ENCODE measurements at places on chromosomes 7 and 10.

DNA sequence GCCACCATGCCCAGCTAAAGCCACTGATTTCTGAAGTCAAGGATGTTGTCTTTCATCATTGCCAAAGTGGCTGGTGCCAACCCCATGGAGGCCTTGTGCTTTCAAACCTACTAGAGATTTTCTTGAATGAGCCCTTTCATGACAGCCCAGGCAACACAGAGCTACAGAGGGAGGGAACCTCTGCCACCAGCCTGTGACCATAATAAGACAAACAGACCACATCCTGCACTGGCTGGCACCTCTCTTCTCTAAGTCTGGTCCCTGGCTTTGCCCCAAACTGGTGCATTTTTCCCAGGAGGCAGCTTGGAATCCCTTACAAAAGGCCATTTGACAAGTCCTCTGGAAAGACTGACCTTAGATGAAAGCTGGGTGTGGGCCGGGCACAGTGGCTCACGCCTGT, 348.8 kb downstream of the GALNT17 start:
- DNase-seq, result no peak

DNA sequence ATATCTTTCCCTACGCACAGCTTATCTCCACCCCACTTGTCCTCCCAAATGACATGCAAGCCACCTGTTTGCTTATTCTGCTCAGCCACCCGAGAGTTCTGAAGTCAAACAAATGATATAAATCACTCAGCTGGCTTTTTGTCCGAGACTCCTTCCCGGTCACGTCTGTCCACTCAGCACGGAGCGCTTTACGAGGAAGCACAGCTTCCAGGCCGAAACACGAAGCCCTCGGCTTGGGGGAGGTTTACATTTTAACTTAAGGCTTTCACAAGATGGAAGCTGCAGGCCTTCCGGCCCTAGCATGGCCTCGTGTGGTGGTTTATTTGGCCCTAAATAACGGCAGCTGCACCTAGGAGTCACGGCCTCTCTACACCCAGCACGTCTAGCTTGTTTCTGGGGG, 60.1 kb upstream of the GNA12 start:
- DNase-seq, result no peak

DNA sequence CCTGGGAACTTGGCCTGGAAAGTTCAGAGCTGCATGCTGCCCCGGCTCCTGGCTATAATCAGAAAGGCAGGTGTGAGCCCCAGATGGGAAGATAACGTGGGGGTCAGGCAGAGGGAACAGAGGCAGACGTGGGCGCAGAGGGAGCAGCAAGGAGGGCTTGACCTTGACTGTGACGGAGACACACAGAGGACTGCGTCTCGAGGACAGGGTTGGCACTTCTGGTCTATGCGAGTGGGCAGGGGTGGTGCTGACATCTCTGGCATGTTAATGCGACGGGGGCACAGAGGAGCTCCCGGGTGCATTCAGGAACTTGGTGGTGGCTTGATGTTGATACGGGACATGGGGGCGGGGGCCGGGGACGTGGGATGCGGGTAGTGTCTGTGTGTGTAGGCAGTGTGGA, 232.1 kb upstream of the GRB10 start:
- no peak for DNase-seq

GRCh38 chr10:104908581-104908980, 267.5 kb downstream of the SORCS3 start:
- DNase-seq, result no peak

DNA sequence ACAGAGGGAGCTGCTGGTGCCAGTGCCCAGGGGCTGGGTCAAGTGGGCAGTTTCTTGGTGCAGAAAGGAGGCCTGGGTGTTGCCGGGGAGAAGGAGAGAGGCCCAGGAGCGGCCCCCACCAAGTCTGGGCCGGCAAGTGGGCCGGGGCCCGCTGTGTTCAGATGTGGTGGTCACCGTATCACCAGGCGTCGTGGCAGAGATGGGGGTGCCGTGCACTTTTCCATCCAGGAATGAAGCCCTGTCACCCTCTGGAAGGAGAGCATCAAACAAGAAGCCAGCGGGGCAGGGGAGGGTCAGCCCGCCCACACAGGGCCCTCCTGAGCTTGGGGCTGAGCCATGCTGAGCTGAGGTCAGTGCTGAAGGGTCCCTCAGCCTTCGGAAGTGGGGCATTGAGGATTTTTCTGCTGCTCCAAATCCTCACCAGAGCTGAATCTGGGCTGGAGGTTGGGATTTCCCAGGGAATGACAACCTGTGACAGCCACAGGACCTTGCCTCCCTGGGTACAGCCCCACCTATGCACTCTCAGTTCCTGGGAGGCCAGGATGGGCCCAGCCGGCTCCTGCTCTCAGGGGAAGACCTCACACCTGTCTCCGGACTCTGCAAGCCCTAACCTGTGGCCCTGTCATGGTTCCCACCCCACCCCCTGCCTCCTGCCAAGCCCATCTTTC, 27.9 kb upstream of the INPP5A start:
- no peak for DNase-seq

- DNase-seq, result no peak
These were observed 144.9 kb upstream of the MAGI2 start for GRCh38 chr7:79598351-79598750.

- no peak for DNase-seq
These were observed 7.5 kb upstream of the KIFBP start for GRCh38 chr10:68981074-68981473.

DNA sequence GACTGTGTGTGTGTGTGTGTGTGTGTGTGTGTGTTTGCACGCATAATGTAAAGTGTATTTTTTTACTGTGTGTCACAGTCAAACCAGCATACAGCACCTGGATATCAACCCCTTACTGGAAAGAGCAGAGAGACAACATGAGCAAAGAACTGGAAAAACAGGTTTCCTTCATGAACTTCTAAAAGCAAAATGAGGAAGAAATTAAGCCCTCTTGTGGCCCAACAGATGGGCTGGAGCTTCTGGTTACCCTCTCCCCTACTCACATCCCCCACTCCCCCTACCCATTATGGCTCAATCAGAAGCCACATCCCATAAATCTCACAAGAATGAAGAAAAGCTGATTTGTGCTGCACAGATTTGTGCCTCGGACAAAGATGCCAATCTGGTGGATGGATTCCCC, 36.2 kb downstream of the PDE1C start:
- DNase-seq, result no peak

DNA sequence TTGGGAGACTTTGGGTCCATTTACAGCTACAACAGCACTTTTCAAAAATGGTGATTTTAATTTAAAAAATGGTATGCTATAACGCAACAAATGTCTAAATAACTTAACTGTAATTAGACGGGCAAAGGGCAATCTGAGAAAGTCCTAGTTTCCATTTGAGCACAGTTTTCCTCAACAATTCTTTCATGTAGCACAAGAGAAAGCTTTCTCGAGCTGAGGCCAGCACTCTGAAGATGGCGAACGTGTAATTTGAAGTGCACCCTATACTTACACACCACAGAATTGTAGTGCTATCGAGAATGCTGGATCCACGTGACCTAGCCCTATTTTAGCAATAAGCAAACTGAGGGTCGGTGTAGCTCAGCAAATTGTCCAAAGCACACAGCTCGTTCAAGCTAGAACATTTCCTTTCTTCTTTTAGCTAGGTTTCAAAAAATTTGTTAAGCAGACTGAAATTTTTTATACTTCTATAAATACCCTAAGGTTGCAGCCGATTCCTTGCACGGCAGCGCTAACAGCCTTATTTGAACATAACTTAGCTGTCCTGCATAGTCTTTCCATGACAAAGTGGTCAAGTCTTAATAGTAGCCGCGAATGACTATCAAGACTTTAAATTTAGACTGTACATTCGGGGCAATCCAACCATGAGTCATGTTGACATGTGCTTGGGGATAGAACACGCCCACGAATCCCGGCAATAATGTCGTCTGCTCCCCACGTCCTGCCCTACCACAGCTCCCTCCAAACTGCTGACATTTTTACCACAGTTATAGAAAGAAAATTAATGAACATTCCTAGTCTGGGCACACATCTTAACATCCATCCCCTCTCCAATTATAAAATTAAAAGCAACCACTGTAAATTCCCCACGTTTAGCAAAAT, 10.0 kb downstream of the KLF6 start:
- no peak for DNase-seq

- DNase-seq, result no peak
These were observed 30.0 kb upstream of the RAB11FIP2 start for GRCh38 chr10:118076705-118077104.

DNA sequence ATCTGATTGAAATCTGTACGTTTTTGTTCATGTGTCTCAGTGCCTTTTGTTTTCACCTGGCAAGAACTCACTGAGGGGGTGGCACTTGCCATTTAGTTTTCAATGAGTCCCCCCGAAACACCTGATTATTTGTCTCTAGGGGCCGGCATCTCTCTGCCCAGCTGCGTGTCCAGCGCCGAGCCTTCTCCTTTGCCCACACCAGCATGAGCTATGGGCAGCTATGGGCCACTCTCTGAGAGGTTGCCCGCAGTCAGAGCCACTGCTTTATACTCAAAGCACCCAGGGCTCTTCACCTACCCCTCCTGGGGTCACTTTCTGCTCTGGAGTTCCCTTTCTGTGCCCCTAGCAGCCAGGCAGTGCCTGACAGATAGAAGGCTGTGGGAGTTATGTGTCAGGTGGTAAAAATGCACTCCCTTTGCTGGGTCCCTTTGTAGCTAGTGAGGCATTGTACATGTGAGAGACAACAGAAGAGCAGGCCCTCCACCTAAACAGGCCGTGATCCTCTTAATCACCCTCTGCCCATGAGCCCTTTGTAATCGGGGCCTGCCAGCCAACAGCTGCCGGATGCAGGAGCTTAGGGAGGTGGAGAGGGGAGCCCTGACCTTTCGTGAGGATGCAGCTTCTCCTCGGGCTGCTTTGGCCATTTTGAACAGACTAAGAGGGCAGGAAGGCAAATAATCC, 133.1 kb upstream of the NPS start:
- no peak for DNase-seq

DNA sequence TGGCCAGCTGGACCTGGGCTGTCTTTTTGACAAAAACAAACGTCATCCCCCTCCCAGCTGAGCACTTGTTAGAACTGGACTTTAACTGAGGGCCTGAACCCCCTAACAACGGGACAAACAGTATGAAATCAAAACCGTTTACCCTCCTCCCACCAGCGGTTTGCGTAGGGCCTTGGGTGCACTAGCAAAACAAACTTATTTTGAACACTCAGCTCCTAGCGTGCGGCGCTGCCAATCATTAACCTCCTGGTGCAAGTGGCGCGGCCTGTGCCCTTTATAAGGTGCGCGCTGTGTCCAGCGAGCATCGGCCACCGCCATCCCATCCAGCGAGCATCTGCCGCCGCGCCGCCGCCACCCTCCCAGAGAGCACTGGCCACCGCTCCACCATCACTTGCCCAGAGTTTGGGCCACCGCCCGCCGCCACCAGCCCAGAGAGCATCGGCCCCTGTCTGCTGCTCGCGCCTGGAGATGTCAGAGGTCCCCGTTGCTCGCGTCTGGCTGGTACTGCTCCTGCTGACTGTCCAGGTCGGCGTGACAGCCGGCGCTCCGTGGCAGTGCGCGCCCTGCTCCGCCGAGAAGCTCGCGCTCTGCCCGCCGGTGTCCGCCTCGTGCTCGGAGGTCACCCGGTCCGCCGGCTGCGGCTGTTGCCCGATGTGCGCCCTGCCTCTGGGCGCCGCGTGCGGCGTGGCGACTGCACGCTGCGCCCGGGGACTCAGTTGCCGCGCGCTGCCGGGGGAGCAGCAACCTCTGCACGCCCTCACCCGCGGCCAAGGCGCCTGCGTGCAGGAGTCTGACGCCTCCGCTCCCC, at the start of gene IGFBP1:
TSS of gene IGFBP1 (plus strand) at position 304 of the 808 bp plus-strand sequence. CDS start at position 469, 165 bp downstream.
- DNase-seq, result peak; percentile 58

- DNase-seq, result no peak
These were observed 39.9 kb downstream of the TNS3 start for GRCh38 chr7:47542051-47542450.

DNA sequence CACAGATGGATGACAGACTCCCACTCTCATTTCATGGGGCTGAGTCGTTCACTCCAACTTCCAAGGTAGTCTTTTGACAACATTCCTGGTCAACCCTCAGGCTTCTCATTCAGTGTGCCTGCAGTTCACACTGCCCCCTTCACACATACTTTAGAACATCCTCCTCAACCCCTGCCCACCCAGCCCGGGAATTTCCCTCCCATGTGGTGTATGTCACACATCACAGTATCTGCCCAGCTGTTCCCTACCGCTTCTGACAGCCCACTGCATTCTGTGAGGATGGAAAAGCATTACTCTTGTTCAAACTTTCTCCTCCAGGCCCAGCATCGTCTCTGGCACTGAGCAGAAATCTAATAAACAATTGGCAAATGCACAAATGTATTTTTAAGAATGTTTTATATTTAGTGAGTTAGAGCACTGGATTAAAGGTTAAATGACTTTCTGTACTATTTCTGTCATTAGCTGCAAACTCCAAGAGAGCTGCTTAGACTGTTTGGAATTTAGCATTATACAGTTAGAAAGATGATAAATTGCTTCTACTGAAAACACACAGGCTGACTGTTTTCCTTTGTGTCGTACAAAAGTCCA, 110.4 kb downstream of the SFMBT2 start:
- DNase-seq, result no peak

GRCh38 chr10:52635651-52636050, 136.9 kb downstream of the MBL2 start:
- DNase-seq, result no peak

- no peak for DNase-seq
These were observed 1.4 kb downstream of the FZD1 start for GRCh38 chr7:91265693-91266066.

GRCh38 chr10:47059606-47060311, 148.5 kb downstream of the PTPN20 start:
- no peak for DNase-seq

GRCh38 chr7:136526408-136527105, 341.9 kb upstream of the CHRM2 start:
- no peak for DNase-seq

DNA sequence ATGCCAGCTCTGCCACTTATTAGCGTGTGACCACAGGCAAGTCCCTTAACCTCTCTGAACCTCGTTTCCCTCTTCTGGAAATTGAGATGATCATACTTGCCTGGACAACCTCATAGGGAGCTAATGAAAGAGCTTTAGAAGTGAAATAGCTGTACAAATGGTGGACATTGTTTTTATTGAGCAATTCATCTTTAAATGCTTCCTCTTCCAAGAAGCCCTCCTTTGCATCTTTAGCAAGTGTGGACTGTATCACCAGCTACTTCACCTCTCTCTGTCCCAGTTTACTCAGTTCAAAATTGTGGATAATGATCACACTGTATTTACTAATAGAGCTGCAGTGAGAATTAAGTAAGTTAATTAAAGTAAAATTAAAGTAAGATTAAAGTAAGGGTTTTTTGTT, 61.7 kb downstream of the CDH23 start:
- no peak for DNase-seq
